ENCODE measurements at places on chromosomes 2 and 18. TPM values are rescaled to one million over a fixed set of nuclear protein-coding genes. Genes with fewer than 3 reads are reported as not detected.

SMYD1 gene
- not detected for total RNA-seq

GPR35 gene
- 0.28 TPM for total RNA-seq

DNA sequence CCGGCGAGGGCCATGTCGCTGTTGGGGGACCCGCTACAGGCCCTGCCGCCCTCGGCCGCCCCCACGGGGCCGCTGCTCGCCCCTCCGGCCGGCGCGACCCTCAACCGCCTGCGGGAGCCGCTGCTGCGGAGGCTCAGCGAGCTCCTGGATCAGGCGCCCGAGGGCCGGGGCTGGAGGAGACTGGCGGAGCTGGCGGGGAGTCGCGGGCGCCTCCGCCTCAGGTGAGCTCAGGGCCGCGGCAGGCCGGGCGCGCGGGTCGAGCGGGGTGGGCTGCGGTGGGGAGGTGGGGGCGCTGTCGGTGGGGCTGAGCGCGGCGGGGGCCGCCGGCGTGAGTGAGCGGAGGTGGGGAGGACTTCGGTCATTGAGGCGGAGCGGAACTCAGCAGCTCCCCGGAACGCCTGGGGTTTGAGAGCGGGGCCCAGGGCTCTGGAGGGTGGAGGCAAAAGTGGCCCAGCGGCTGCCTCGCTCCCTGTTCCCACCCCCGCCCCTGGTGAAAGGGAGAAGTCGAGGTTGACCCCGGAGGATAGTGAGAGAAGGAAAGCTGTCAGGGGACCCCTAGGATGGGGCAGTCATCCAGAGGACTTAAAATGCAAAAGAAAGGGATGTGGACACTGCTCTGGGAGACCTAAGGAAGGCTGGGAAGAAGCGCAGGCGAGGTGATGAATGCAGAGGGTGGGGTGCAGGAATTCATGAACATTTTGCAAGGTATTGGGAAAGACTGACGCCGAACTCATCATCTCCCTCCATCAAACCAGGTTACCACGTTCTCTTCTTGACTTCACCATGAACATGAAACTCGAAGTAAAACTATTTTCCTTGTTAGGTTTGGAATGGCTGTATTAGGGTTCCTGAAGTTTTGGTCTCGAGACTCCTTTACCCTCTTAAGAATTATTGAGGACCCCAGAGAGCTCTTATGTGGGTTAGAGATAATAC lies 633 bp downstream of the MALT1 start:
- peak; percentile 36 for DNase-seq

DNA sequence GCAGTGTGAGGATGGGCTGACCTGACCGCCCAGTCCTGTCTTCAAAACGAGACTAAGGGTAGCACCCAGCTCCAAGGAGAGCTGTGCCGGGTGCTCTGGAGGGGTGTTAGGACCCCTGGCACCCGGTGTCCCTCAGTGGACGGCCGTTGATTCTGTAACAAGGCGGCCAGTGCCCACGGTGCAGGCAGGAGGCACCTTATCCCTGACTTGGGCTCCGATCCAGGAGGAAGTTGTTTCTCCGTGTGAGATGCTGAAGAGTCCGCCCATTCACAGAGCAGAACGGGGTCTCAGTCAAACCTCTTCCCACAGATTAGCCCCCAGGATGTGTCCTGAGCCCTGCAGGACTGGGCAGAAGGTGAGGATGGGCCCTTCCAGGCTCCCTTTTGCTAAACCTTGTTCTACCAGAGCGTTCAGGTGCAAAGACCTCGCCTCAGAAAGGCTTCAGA lies 123.0 kb downstream of the NFATC1 start:
- no peak for DNase-seq

- no peak for DNase-seq
Measured at GRCh38 chr2:238938003-238938400, 90.1 kb downstream of the TWIST2 start.

DNA sequence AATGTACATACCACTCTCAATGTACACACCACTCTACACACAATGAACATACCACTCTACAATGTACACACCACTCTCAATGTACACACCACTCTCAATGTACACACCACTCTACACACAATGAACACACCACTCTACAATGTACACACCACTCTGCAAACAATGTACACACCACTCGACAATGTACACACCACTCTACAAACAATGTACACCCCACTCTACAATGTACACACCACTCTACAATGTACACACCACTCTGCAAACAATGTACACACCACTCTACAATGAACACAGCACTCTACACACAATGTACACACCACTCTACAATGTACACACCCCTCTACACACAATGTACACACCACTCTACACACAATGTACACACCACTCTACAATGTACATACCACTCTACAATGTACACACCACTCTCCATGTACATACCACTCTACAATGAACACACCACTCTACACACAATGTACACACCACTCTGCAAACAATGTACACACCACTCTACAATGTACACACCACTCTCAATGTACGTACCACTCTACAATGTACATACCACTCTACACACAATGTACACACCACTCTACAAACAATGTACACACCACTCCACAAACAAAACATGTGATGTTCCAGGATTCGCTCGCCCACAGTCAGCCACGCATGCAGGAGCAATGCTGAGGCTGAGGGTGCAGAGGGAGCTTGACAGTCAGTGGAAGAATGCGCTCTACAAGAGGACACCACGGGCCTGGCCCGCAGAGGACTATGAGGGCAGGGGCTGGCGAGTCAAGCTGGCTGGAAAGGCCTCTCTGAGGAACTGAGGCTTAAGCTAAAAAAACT lies 118.2 kb downstream of the HDAC4 start:
- DNase-seq: no peak

DNA sequence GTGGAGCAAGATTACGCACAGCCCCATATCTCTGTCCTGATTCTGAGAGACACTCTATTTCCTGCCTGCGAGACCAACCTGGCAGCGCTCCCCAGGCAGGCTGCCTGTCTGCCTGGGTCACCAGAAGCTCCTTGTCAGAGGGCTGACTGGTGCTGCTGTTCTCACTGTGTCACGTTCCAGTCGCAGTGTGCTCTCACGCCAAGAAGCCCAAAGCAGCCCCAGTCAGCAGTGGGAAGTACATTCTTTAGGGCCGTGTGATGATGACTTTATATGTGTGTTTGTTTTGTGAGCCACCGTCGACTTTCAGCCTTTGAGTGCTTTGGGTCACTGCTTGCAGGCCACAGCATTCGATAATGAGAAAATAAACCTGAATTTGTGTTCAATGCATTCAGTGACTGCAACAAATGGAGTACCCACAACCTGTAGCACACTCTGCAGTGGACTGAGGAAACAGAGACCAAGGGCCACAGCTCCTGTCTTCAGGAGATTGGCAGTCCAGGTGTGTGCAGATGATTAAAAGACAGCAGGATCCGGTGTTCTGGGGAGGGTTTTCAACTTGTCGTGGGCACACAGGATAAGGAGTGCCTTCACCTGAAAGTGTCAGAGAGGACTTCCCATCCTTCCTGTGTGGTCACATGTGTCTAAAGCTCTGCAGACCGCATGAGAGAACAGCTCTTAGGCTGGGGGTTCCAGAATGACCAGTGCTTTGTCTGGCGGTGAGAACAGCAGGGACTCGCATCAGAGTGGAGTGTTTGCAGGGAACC lies 4.8 kb downstream of the TNFRSF11A start:
- peak; percentile 83 for DNase-seq

- DNase-seq: peak; percentile 1
Measured at GRCh38 chr18:54357082-54357659, 487 bp downstream of the STARD6 start.
